Activated CD4-positive, alpha-beta T cell treated with anti-CD3 and anti-CD28 coated beads for 48 hours (primary cell): ENCODE measurements at places on chromosomes 6 and 20.
A peak's percentile ranks its signal among the peaks of the same experiment; 100 is the strongest.

- no peak for DNase-seq
These were observed 25.4 kb upstream of the BHLHE23 start for GRCh38 chr20:63032026-63032800.

DNA sequence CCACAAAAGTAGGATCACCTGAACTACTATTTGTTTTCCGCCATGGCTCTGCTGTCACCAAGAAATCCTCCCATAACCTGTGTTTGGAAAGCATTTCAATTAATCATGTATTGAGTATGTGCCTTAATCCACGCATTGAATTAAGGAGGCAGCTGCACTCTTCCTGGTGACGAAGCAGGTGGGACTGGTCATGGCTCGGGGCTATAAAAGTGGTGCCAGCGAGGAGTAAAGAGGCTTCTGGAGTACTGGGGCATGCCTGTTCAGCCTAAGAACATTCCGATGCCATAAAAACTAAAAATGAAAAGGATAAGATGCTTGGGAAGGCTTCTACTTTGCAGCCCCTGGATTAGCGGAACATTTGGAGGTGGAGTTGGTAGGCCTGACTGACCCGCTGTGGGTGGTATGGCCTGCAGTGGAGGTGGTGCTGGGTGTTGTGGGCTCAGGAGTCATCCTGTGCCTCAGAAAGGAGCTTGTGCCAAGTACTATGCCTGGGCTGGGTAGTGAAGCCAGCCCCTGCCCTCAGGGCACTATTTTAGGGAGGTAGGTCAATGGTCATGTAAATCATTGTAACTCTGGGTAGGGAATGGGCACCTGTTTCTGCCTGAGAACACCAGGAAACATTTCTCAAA, 110.5 kb downstream of the B3GAT2 start:
- no peak for DNase-seq

GRCh38 chr20:10978019-10978702, 304.4 kb upstream of the JAG1 start:
- DNase-seq, result no peak

- DNase-seq, result no peak
These were observed 85.7 kb upstream of the F13A1 start for GRCh38 chr6:6405997-6406714.

- DNase-seq, result no peak
These were observed 62.5 kb upstream of the AFDN start for GRCh38 chr6:167764215-167764614.

GRCh38 chr6:73801652-73802268, 105.8 kb downstream of the CD109 start:
- no peak for DNase-seq

DNA sequence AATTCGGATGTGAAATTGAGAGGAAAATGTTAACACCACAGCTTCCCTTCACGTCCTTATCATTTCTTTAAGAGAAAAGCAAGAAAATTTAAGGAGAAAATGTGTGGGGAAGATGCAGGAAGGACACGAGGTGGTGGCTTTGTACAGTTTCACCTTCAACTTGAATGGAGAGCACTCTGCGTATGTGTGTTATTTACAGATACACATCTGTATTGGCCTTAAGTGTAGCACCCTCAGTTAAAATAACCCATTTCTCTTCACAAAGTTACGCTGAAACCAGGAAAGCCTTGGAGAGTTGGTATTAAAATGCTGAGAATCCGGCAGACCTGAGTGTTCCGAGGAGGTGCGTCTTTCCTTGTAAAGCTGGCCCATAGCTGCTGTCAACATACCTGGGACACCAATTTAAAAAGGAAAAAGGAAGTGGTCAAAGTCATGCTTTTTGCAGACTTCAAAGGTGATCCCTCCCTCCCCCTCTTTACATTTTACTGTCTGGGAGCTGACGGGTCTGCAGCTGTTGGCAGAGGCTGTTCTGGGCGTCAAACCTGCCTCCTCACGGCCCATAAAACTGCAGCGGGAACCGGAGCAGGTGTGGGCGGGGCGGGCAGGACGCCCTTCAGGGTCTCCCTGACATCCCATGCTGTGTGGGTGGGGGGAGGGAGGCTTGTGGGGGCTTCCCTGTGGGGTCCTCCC, 61.3 kb upstream of the TBXT start:
- no peak for DNase-seq

DNA sequence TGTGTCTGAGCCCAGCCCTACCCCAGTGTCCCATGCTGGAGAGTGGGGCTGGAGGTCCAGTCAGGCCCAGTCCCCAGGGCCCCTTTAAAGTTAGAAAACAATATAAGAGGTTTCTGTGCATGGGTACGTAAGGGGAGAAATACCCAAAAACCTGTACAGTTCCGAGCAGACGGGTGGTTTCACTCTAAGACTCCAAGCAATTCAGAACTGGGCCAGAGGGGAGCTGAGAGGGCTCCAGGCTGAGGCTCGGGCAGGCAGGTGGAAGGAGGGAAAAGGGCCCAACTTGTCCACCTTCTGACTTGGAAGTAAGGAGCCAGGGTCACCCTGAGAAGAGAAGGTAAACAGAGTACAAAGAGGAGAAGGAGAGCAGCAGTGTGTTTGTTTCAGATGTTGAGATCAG, 296.0 kb downstream of the CDH4 start:
- no peak for DNase-seq

DNA sequence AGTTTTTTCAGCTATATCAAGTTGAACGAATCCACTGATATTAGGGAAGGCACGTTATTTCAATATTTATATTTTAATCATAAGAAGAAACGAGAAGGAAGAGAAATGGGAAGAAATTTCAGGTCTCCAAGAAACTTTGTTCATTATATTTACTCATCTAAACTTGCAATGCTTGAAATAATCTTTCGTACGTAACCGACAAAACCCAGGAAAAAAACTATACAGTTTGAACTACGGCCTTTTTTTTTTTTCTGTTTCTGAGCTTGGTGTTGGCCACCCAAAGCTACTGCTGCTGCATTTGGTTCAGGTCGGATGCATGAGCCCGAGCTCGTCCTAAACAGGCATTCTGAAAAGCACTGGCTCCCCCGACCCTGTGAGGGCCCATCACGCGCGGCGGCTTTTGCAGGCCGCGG, 548 bp downstream of the PERP start:
- DNase-seq, result no peak

DNA sequence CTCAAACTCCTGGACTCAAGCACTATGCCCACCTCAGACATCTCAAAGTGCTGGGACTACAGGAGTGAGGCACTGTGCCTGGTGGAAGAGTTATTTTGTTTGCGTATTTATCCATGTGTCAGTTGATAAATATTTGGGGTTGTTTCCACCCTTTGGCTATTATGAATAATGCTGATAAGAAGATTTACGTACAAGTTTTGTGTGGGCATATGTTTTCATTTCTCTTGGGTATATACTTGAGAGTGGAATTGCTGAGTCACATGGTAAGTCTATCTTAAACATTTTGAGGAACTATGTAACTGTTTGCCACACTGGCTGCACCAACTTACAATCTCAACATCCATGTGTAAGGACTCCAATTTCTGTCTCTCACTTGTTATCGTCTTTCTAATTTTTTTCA, 200.3 kb downstream of the RNGTT start:
- DNase-seq, result no peak

DNA sequence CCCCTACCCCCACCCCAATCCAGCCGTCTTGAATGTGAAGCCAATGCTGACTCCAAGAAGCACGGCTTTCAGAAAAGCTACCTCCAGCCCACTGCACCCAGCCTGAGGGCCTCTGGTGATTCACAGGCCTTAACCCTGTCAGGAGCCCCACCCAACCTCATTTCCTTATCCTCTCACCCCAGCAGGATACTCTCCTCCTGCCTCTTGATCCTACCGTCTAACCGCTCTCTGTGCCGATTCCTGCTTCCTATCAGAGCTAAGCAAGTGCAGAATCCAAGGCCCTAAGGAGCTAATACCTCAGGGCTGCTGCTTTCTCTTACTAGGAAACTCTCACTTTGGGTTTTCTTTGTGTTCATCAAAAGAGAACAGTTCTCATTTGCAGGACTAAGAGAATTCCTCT, 47.2 kb downstream of the TRERF1 start:
- peak; percentile 59 for DNase-seq

DNA sequence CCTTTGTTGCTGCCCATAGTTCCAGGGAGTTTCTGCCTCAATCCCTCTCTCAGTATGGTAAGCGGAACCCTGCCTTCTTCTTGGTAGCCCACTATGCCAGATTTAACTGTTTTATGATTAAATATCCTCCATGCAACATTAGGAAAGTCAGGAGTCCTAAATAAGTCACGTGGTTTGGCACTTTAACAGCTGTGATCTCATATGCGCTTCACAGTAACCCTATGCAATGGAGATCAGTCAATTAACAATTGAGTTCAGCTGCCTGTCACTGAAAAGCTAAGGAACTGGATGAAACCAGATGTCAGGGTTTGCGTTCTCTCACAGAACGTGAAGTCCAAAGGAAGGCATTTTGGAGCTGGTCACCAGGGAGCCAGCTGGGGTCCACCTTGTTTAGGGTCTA, 81.6 kb downstream of the PSMB1 start:
- no peak for DNase-seq

DNA sequence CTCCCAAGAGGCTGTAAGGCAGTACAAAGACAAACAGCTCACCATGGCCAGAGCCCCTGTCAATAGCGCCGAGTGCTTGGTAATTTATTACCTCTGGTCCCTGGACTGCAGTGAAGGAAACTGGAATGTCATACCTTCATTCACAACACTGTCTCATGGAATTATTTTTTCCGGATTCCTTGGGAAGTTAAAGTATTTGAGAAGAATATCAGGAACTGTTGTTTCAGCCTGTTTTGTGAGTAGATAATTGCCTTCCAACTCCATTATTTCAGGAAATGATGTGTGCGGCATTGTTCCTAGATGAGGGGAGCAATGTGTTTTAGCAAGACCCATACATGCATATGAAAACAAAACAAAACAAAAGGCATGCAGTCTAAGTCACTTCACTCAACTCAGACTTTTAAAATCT, 64.0 kb downstream of the BLOC1S5 start:
- DNase-seq, result no peak

- no peak for DNase-seq
These were observed 45.5 kb downstream of the PTPN1 start for GRCh38 chr20:50555662-50556061.

DNA sequence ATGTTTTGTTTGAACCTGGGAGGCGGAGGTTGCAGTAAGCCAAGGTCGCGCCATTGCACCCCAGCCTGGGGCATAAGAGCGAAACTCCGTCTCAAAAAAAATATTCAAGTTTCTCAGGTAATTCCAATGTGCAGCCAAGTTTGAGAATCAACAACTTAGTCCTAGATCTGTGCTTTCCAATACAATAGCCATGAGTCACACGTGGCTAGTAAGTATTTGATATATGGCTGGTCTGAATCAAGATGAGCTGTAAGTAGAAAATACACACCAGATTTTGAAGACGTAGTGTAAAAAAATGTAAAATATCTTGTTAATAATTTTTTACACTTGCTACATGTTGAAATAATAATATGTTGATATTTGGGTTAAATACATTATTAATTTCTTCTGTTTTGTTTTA, 35.0 kb upstream of the BTBD3 start:
- DNase-seq, result no peak

- DNase-seq, result no peak
These were observed 17.4 kb downstream of the PDRG1 start for GRCh38 chr20:31934491-31934890.

GRCh38 chr20:49710971-49711666, 2.6 kb downstream of the B4GALT5 start:
- no peak for DNase-seq

- DNase-seq, result no peak
These were observed 17.2 kb downstream of the SNX14 start for GRCh38 chr6:85576476-85576875.

DNA sequence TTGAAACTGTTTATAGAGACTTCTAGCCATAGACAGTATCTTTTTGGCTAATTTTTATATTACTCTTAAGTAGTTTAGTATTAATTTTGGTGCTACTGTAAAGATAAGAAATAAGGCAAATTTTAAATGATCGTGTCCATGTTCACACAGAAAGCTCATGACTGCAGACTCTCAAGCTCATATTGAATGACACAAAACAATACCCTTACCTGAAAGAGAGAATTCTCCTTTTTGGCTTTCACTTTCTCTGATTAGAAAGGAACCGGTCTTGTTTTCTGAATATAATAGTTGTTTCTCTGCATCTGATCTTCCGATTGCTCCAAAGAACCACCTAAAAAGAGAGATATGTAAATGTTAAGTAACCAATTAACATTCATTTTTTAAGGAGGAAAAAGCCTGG, 57.0 kb downstream of the FRK start:
- no peak for DNase-seq

GRCh38 chr6:4472222-4472621, 304.0 kb upstream of the CDYL start:
- no peak for DNase-seq

DNA sequence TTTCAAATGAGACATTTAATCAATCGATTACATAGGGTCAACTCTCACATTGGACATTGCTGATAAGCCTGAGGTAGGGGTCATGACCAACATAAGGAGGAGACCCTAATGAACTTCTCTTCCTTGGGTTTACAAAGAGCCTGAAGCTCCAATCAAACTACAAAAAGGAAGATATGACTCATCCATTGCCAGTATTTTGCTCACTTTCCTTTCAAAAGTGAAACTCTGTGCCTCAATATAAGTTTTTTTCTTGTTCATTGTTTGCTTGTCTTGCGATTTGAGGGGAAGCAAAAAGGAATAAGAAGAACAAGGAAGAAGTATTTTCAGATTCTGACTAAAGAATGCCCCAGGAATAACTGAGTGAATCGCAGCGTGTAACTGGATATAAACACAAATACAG, 38.8 kb upstream of the KHDRBS2 start:
- DNase-seq, result no peak

- no peak for DNase-seq
These were observed 338.7 kb downstream of the HTR1B start for GRCh38 chr6:77124604-77125003.

GRCh38 chr20:6702144-6702543, 65.3 kb upstream of the BMP2 start:
- no peak for DNase-seq

DNA sequence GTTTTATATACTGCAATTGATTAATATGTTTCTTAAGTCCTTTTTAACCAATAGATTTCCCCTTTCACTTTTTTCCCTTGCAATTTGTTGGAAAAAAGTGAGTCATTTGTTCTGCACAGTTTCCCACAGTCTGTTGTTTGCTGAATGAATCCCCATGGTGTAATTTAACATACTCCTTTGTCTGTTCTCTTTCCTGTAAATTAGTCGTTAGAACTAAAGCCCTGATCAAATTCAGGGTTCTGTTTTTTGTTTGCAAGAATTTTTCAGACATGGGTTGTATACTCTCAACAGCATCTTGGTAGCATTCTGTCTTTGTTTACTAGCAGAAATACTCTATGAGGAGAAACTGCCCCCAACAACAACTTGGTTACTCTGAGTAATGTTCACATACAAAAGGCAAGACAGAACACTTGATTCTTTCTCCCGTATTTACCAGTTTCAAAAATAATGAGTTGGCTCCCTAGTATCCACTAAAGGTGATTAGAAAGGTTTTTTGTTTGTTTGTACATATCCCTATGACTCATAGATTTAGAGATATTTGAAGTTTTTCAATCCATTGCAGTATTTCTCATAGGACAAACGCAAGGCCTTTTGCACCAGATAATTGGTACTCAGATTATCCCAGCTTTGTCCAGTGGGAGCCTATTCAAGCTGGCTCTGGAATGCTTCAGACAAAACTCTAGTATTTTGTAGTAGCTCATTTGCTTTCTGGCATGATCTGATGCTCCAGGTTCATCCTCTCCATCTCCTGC, 16.5 kb downstream of the BLOC1S5 start:
- no peak for DNase-seq

GRCh38 chr20:63292292-63292701, 689 bp upstream of the COL20A1 start:
- no peak for DNase-seq

GRCh38 chr6:131331873-131332781, 196.9 kb downstream of the AKAP7 start:
- DNase-seq, result no peak
